ENCODE measurements at places on chromosomes 11 and 22. TPM values are rescaled to one million over a fixed set of nuclear protein-coding genes. Genes with fewer than 3 reads are reported as not detected.
A peak's percentile ranks its signal among the peaks of the same experiment; 100 is the strongest.

- peak; percentile 77 for DNase-seq
Observed at GRCh38 chr11:118180300-118180703, 3.9 kb upstream of the SCN2B start.

Gene MOGAT2
- 0.38 TPM for total RNA-seq

- DNase-seq = no peak
Observed at GRCh38 chr11:132999031-132999430, 533.3 kb downstream of the OPCML start.

GRCh38 chr11:61343792-61344745 is 11.0 kb downstream of the TKFC start:
- no peak for DNase-seq

GRCh38 chr11:111225881-111226280 is 19.6 kb upstream of the POU2AF2 start:
- no peak for DNase-seq

- no peak for DNase-seq
Observed at GRCh38 chr11:62130283-62131169, 6.7 kb downstream of the INCENP start.

- no peak for DNase-seq
Observed at GRCh38 chr11:115578275-115578674, 74.1 kb upstream of the CADM1 start.

DNA sequence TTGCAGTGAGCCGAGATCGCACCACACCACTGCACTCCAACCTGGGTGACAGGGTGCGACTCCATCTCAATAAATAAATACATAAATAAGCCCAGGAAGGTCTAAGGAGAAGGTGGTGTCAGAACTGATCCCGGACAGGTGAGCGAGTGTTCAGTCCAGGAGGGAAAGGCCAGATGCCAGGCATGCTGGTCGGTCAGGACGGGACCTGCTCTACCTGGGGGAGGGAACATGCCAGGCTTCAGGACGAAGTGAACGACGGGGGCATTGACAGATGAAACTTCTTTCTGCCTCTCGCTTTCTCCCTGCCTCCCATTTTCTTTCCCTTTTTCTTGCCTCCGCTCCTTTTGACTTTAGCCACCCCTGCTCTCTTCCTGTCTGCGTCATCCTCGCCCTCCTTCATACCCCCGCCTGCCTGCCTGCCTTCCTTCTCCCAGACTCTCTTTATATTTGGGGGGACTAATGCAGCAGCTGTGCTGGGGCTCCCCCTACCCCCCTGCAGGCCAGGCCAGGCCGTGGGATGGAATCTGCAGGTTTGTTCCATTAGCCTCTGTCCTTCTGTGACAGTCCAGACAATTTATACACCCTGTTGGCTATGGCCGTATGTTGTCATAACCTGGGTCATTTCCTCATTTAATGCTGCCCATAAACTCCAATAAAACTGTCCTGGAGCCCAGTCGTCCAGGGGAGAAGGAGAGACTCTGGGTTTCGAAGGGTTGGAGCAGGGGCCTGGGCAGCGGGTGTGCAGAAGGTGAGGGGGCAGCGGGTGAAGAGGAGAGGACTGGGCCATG is 209.2 kb upstream of the TBCEL start:
- DNase-seq = no peak

Gene INPP5J
- total RNA-seq = 26.4 TPM

DNA sequence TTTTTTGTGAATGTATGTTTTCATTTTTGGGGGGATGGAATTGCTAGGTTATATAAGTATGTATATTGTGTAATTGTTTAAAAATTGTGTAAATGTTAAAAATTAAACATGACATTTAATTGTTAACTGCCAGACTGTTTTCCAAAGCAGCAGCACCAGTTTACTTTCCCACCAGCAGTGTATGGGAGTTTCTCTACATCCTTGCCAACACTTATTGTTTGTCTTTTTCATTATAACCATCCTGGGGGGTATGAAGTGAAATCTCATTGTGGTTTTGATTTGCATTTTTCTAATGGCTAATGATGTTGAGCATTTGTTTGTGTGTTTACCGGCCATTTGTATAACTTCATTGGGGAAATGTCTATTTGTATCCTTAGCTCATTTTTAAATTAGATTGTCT is 31.7 kb upstream of the RRAS2 start:
- no peak for DNase-seq

Gene GGTLC2
- total RNA-seq = not detected

Gene OR52A1
- total RNA-seq = not detected

Gene NRGN
- 6.6 TPM for total RNA-seq

DNA sequence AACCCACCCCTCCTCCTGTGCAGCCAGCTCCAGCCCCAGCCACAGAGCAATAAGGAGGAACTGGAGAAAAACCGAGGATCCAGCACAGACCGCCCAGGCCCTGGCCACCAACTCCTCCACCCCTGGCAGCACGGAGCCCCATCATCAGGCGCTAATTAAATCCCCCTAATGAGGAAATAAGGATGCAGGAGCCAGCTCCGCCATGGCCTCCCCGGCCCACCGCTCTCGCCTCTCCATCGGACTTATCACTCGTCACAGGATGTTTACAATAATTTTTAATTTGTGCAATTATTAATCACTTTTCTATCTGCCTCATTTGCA is 42.6 kb downstream of the BUD13 start:
- no peak for DNase-seq

Gene EXT2
- 34.6 TPM for total RNA-seq

GRCh38 chr11:36313750-36314433 is 17.8 kb downstream of the PRR5L start:
- DNase-seq = no peak

- no peak for DNase-seq
Observed at GRCh38 chr11:88105526-88105925, 69.7 kb downstream of the RAB38 start.

Gene CLCF1
- total RNA-seq = 4.6 TPM

Gene MS4A2
- total RNA-seq = 0.26 TPM

Gene CECR2
- 5.6 TPM for total RNA-seq

Gene MUC2
- not detected for total RNA-seq

Gene OR5B21
- total RNA-seq = not detected

GRCh38 chr11:8285228-8285627 is 21.6 kb upstream of the LMO1 start:
- no peak for DNase-seq

Gene PANX3
- total RNA-seq = not detected

- DNase-seq = no peak
Observed at GRCh38 chr11:78338138-78338537, 79.5 kb downstream of the GAB2 start.

- no peak for DNase-seq
Observed at GRCh38 chr11:20964985-20965384, 295.6 kb downstream of the NELL1 start.

DNA sequence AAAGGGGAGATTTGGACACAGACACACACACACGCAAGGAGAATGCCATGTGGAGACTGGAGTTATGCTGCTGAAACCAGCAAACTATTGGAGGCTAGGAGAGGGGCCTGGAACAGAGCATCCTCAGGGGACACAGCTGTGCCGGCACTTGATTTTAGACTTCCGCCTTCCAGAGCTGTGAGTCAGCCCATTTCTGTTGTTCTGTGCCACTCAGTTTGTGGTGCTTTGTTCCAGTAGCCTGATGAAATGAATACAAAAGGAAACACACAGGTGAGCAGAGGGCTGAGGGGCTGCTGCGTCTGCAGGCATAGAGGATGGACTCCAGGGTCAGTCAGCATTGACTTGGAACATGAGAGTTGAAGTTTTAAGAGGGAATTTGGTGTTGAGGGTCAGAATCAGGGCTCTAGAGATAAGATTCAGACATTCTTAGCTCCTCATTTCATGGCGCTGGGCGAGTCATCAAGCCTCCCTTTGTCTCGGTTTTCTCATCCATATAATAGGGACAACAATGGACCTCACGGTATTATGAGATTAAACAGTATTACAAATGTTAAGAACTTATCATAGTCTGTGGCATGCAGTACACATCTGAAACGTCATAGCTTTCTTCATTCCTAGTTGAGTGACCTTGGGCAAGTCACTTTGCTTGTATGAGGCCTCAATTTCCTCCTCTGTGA is 191.0 kb downstream of the MIAT start:
- peak; percentile 29 for DNase-seq

GRCh38 chr11:121347813-121348212 is 55.2 kb downstream of the SC5D start:
- DNase-seq = no peak

- peak; percentile 54 for DNase-seq
Observed at GRCh38 chr11:6438979-6439571, 1.7 kb downstream of the HPX start.

Gene LMNTD2
- total RNA-seq = 0.58 TPM

Gene TST
- 33.3 TPM for total RNA-seq

- DNase-seq = no peak
Observed at GRCh38 chr22:17783773-17784480, 9.7 kb upstream of the BID start.

Gene CALCA
- not detected for total RNA-seq

DNA sequence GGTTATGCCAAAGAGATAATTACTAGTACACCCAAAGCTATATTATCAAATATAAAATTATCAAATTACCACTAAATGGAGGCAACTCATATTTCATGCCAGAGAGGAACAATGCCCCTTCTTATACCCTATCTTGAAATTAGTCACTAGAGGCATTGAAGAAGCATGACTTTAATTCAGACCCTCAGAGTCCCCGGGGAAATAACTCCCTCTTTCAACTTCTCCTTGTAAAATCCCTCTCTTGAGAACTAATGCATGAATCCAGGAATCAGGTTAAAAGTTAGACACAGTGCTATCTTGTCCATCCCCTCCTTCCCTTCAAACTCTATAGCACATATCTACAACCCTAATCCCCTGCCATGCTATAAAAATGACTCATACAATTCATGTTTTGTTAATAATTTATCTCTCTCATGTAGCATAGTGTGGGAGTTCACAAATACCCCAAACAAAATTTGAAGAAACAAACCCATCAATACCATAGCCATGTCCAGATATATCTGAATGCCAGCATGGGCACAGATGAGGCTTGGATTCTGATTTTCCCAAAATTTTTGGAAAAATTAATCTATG is 665.4 kb downstream of the KCNA4 start:
- no peak for DNase-seq

DNA sequence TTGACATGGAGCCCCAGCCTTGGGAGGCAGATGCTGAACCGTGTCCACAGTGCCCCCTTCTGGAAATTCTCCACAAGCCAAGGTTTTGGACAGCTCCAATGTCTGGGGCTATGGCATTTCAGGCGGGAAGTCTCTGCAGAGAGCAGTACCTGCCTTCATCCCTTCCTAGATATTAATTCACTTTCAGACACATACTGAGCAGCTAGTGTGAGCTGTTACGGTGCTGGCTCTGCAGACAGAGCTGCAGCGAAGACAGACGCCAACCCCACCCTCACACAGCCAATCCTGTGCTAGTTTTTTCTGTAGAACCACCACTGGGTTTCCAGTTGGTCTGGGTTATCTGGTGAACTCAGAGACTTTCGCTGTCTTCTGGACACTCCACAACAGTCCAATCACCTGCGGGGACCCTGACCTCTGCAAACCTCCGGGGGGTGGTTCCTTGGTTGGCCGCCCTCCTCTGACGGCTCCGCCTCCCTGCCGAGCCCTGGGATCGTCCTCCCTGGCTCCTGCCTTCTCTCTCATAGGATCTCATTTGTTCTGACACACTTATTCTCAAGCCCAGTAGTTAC is 9.1 kb downstream of the LMF2 start:
- DNase-seq = peak; percentile 63

Gene OR4A16
- total RNA-seq = not detected

DNA sequence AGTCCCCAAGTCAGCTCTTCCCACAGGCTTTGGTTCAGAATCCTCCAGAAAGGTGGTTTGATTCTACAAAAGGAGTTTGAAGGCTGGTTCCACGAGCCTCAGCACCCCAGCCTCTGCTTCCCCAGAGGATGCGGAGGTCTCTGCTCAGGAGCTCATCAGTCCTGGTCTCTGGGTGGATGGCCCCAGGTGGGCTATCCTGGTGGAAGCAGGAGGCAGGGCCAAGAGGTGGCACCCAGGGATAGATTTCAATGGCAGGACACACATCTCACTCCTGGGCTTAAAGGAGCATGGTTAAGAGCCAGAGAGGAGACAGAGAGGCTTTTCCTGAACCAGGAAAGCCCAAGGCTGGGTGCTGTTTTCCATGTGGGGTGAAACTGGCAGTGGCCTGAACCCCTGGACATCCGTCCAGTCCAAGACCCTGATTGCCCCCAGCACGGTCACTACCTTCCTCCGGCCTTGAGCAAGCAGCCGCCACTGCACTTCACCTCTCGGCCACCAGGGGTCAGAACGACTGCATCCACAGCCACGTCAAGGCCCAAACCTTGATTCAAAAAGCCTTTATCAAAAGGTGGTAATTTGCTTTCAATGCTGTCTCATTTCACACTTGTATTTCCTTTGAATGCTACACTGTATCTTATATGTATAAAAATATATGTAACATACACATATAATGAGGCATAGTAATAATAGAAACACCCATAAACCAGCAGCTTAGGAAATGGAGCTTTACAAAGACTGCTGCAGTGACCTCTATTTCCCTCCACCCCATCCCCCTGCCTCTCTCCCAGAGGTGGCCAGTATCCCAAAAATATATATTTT is 19.3 kb upstream of the FXYD2 start:
- peak; percentile 82 for DNase-seq

Gene MRGPRE
- 0.15 TPM for total RNA-seq

Gene ART5
- total RNA-seq = 0.21 TPM

DNA sequence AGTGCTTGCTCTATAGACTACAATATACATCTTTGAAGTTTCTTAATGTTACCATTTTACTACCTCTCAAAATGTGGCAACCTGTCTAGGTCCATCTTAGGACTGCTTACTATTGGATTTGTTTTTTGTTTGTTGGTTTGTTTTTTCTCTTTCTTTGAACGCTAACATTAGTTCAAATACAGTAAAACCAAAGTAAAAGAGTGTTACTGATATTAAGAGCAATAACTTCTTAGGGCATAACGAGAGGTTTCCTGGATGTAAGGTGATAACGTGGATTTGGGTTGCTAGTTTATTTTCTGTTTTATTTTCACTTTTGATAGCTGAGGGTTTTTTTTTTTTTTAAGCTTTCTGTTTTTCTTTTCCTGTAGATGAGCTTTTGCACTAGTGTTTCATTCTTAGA is 43.6 kb downstream of the TMEM135 start:
- no peak for DNase-seq

DNA sequence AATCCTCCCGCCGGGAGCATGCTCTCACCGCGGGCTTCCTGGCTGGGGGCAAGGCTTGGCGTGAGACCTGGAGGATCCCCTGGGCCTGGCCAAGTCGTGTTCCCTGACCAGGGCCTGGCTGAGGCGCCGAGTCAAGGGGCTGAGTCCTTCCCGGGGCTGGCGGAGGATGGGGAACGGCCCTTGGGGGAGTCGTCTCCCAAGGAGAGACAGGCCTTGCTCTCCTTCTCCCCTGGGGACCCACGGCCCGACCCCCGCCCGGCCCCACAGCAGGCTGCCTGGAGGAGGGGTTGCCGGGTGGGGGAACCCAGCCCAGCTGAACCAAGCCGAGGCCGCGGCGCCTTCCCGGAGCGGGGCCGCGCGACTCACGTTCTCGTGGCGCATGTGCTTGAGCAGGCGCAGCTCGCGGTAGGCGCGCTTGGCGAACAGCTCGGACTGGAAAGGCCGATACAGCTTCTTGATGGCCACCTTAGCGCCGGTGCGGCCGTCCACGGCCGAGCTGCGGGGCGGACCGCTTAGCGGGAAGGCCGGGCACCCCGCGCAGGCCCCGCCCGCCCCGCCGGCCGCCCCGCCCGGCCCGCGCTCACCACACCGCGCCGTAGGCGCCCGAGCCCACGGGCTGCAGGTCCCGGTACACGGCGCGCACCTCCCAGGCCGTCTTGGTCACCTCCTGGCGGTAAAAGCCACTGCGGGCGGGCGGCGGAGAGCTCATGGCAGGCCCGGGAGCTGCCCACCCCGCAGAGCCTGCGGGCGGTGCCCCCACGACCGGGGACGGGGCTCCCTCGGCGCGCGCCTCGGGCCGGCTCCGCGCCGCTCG is 475 bp downstream of the MAPK12 start:
- peak; percentile 67 for DNase-seq

- no peak for DNase-seq
Observed at GRCh38 chr22:41562461-41562860, 1.7 kb downstream of the CSDC2 start.

Gene SCO2
- 1.3 TPM for total RNA-seq
